Nucleus accumbens (tissue), 56 donors: ENCODE measurements at places on chromosomes 5 and 9.

- no peak for DNase-seq
Measured at GRCh38 chr5:77145666-77146065, 58.6 kb upstream of the ZBED3 start.

GRCh38 chr9:126205265-126205664 is 121.4 kb upstream of the MVB12B start:
- no peak for DNase-seq

GRCh38 chr5:38208782-38209378 is 49.5 kb upstream of the EGFLAM start:
- DNase-seq: peak; percentile 2

DNA sequence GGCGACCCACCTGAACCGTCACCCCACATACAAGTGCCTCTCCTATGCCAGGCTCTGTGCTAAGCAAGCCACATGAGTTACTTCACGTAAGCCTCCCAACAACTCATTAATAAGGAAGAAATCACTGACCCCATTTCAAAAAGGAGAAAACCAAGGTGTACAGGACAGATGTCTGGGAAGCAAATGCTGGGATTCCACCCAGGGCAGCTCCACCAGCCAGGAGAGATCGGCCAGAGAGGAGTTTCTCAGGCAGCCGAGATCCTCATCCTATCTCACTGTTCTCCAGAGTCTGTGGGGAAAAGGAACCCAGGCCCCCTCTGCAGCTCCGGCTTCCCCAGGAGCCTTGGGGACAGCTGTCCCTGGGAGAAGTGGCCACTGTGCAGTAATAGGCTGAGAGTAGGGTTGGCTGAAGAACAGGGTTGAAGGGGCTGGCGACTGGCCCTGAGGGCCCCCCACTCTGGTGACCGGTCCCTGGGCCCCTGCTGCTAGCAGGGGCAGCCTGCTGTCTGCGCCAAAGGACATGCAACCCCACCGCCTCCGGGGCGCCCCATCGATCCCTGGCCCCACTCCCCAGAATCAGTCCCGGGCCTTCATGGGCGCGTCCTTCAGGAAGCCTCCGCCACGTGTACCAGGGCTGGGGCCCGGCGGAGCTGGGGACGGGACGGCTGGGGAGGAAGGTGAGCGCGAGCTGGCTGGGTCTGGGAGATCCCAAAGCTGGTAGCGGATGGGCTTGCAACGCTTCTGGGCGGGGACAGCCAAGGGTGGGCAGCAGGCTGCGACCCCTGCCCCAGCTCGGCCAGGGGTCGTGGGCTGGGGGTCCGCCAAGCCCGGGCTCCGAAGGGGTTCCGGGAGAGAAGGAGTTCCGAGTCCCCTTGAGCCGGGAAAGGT is 44.1 kb upstream of the STXBP1 start:
- no peak for DNase-seq

DNA sequence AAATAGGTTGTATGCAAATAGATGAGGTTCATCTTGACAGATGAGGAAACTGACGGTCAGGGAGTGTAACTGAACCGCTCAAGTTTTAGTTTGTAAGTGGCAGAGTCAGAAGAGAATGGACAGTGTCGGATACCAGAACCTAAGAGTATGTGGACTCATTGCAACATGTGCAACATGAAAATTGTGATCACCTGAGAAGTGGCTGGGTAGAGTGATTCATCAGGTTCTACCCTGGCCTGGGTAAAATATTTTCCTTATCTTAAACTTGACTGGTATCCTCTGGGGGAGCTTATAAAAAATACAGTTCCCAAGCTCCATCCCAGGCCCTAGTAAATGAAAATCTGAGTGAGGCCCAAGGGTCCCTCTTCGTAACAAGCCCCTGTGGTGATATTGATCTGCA is 35.2 kb upstream of the MIER3 start:
- no peak for DNase-seq

- peak; percentile 37 for DNase-seq
Measured at GRCh38 chr5:134874831-134875655, 872 bp downstream of the TXNDC15 start.

DNA sequence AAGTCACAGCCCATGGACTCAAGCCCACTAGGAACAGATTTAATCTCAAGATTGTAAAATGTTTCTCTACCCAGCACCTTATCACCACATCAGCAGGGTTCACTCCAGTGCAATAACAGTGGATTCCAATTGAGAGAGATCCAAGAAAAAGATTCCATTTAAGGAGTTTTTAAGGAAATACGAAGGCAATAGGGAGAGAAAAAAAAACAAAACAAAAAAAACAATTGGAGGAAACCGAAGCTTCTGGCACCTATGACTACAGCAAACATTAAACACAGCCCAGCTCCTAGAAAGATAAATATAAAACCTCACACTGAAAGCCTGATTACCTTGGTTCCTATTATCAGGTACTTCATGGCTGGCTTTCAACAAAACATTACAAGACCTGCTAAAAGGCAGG is 192.7 kb downstream of the DAB2IP start:
- no peak for DNase-seq

DNA sequence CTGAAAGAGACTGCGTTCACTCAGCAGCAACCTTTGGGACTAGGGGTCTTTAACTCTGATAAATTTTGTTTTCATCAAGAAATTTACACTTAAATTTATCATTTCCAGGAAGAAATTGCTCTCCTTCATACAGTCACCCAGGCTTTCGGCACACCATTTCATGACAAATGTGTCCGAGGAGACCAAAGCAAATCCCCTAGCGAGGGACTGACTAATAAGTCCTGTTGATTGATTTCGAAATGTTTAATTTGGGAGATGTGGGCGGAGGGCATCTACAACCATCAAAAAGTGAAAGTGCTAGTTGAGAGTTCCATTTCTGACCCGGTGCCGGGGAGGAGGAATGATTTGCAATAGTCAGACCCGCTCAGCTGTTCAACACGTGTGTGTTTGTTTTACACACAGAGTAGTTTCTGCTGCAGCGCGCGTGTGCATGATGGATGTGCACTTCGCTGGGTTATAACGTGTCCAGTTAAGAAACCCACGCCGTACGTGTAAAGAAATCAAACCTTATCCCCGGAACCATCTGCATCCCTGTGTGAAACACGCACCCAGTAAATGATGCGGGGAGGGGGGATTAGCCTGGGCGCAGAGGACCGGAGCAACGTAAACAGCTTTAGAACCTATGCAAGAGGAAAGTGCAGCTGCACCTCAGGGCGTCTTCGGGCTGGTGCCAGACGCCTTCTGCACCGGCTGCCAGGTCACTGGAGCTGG is 845 bp upstream of the NR4A3 start:
- DNase-seq: peak; percentile 64

DNA sequence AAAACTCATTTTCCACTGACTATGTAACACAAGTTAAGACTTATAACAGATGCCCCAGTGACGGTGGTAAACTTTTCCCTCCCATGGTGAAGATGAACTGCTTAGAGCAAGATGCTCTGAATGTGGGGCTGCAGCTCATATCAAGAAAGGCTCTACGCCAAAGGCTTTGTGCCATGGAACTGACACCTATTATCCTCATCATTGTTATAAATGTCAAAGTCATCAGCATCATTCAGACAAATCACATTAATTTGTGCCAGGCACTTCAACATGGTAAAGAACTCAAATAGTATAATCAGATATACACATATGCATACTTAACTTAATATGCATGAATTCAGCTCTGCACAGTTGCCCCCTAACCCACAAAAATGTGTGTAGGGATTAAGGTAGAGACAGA is 305.9 kb upstream of the ATP10B start:
- DNase-seq: no peak

GRCh38 chr5:68173007-68173406 is 42.5 kb upstream of the PIK3R1 start:
- DNase-seq: no peak

DNA sequence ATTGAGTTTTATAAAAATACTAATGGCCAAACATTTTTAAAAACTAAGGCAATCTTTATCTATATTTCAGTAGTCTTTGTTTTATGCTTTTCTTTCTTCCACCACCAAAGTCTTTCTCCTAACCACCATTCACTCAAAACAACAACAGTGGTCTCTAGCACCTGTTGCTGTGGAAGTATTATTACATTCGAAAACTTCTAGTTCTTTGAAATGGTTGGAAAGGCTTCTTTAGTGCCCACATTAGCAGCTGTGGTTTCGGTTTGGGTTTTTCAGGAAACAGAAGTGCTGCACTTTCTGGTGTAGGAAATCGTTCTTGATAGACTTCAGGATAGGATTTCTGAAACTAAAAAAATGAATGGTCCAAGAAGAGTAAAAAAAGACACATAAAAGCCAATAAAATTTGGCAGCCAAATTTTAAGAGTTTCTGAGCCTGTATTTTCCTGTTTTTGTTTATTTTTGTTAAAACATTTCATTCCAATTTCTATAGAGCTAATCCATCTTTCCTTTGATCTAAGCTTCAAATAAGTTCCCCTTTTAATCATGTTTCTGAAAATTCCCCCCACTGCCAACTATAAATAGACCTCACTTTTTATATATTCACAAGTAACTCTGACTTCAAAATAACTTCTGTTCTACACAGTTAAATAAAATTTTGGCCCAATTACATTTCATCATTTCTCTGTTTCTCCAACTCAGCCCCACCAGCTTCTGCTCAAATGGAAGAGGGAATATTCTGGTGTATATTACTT is 102.2 kb downstream of the DEPDC1B start:
- no peak for DNase-seq

GRCh38 chr5:131994090-131994489 is 17.4 kb downstream of the ACSL6 start:
- DNase-seq: no peak

GRCh38 chr5:135991429-135991828 is 36.6 kb upstream of the LECT2 start:
- DNase-seq: no peak

DNA sequence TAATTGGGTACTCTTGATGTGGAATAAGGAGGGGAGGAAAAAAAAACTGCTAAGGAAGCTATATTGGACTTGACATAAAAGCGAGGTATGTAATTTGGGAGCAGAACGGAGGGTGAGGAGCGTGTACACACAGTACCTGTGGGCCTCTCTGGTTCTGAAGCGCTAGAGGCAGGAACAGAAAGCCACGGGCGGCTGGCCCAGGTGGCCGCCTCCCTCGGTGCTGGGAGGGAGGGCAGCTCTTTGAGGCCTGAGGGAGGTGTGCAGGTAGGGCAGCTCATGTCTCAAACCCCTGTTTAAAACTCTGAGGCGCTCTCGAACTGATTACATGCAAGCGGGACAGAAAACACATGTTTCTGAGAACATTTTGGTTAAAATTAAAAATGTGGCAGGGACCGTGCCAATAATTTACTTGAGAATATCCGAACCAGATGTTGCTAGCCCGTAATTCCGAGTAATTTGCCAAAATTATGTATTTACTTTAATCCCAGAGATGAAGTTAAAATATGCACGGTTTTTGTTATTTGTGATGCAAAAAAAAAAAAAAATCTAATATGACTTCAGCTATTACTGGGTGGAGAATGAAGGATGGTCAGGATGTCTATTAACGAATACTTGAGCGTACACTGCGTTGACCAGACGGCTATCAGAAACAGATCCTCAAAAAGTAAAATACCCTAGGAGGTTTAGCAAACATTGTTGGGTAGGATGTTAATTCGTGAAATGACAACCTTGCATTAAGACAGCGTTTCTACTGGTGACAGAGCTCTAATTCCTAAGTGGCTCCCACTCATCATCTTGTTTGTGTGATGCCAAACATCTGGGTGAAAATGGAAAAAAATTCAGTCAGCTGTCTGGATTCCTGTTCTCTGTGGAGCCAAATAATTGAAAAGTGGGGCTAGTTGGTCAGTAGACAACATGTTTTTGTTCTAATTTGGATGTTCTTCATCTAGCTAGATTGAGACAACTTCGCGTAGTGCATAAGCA is 24.4 kb upstream of the STC2 start:
- no peak for DNase-seq

DNA sequence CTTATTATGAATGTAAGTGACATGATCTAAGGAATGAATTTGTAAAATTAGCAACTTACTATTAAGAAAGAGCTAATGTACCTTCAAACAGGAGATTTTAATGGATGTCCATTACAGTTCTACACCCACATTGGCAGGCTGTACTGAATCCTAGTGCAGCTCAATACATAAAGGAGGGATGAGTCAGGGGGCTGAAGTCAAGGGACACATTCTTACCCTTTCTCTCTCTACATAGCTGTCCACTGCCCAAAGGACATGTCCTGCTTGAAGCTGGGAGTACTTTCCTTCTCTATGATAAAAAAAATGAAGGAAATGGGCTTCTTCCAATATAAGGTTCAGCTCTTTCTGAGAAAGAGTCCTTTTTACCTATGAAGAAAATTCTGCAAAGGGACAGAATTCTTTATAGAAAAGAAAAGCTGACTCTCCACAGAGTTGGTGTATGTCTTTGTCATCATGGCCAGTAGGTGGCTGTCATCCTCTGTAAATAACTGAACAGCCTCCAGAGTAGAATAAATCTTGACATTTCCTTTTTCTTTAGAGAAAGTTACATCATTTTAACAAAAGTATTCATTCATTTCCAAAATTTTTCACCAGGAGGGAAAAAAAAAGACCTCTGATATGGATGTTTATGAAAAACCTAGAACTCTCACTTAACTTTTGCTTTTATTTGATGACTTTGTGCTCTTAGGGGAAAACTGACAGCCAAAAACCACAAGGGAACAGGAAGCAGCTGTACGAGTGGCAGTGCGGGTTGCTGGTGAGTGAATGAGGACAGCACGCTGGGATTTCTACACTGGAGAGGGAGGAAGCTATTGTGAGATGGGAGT is 13.1 kb upstream of the IFNA14 start:
- no peak for DNase-seq

- no peak for DNase-seq
Measured at GRCh38 chr5:78757269-78758053, 108.9 kb upstream of the LHFPL2 start.

DNA sequence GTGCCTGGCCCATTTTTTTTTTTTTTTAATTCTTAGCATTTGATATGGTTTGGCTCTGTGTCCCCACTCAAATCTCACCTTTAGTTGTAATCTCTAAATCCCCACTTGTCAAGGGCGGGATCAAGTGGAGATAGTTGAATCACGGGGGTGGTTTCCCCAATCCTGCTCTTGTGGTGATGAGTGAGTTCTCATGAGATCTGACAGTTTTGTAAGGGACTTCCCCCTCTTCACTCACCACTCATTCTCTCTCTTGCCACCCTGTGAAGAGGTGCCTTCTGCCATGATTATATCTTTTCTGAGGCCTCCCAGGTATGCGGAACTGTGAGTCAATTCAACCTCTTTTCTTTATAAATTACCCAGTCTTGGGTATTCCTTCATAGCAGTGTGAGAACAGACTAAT is 27.2 kb downstream of the NDUFAF2 start:
- no peak for DNase-seq

DNA sequence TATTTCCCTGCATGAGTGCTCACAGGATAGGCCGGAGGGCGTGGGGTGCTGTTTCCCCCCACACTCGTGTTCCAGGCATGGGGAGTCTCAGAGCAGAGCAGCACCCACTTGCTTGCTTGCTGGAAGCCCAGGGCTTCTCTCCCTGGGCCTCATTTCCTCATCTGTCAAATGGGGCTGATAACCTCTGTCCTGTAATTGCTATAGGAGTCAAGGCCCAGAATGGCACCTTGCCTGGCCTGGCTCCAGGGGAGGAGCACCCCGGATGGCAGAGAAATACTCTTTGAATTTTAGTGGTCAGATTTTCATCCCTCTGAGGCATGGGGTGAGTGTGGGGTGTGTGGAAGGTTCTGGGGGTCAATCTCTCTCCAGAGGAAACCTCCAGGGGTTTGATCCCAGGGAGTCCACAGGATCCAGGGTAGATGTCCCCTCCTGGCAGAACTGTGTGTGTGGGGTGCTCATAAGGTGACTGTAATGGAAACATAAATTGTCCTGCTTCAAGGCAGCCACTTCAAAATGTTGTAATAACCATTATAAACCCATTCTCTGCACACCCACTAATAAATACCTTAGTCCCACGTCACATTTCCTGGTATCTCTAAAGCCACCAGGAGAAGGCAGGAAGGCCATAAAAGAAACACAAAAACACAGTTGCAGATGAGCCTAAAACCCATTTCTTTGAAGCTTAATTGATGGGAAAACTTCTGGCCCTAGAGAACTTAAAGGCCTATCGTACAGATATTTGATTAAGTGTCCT is 272.2 kb downstream of the FSTL4 start:
- no peak for DNase-seq
